ENCODE measurements at places on chromosomes 4 and X.
A peak's percentile ranks its signal among the peaks of the same experiment; 100 is the strongest.

- DNase-seq, result no peak
These were observed 13.5 kb upstream of the GK2 start for GRCh38 chr4:79421483-79421882.

GRCh38 chr4:141328560-141329173, 108.0 kb downstream of the ZNF330 start:
- DNase-seq, result no peak

DNA sequence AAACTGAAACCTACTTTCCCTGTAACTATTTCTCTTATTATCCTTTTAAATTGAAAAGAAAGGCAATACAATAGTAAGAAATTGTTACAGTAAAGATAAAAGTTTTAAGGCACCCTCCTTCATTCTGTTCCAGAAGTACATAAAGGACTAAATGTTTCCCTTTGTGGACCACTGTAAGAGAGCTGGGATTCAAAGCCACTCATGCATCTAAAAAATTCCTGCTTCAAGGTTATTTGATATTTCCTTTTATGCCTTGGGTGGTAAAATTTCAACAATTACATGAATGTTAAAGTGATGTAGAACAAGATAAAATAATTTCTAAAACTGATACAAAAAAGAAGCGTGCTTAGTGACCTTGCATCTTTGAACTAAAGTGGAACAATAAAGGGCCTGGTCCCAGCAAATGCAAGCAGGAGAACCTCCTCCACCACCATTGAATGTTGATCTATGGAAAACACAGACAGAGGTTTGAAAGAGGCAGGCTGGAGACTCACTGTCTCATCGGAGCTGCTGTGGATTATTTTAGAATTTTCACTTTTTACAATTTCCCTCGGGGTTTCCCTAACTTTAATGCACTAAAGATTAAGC, 42.3 kb upstream of the PRSS12 start:
- no peak for DNase-seq

- no peak for DNase-seq
These were observed 25.6 kb downstream of the ATP10D start for GRCh38 chr4:47510506-47511143.

GRCh38 chrX:135520022-135520552, 373 bp upstream of the INTS6L start:
- no peak for DNase-seq

DNA sequence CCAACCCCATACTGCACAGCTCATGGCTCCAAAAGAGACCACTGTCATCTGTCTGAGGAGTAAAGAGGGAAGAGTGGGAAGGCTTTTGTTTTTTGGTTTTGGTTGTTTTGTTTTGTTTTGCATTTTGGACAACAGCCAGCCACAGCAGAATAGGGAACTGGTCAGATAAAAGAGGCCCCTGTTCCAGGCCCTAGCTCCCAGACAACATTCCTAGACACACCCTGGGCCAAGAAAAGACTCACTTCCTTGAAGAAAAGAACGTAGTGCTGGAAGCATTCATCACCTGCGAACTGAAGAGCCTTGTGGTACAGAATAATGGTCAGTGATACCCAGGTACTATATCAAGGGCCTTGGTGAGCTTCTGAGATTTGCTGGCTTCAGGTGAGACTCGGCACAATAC, 619.4 kb upstream of the SPANXN1 start:
- DNase-seq, result no peak

GRCh38 chr4:166432842-166433241, 559.8 kb downstream of the TLL1 start:
- DNase-seq, result no peak

GRCh38 chrX:112851806-112852205, 11.2 kb upstream of the AMOT start:
- no peak for DNase-seq

GRCh38 chrX:12954981-12955380, 19.9 kb upstream of the TMSB4X start:
- DNase-seq, result no peak

GRCh38 chr4:127730142-127730913, at the start of gene SLC25A31:
Gene SLC25A31, plus strand, starts transcription at chr4:127730400. Its CDS starts 146 bp downstream, at chr4:127730546.
- DNase-seq, result no peak

GRCh38 chr4:54662901-54663585, 5.3 kb downstream of the KIT start:
- DNase-seq, result no peak

DNA sequence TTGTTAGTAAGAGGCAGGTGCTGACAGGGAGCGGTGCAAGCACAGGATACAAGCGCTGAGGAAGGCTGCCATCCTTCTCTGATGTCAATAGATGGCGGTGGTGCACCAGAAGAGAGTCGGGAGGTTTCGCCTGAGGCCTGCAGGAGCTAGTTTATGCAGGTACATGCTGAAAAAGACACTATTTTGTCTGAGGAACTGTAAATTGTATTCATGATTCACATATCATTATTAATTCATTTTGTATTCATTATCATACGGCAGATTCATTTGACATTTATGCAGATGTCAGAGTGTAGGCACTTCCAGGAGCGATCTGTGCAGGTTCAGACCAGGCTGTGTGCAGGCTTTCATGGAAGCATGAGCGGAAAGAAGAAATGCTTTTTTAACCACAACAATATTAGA, 824.0 kb downstream of the STIM2 start:
- DNase-seq, result peak; percentile 15

DNA sequence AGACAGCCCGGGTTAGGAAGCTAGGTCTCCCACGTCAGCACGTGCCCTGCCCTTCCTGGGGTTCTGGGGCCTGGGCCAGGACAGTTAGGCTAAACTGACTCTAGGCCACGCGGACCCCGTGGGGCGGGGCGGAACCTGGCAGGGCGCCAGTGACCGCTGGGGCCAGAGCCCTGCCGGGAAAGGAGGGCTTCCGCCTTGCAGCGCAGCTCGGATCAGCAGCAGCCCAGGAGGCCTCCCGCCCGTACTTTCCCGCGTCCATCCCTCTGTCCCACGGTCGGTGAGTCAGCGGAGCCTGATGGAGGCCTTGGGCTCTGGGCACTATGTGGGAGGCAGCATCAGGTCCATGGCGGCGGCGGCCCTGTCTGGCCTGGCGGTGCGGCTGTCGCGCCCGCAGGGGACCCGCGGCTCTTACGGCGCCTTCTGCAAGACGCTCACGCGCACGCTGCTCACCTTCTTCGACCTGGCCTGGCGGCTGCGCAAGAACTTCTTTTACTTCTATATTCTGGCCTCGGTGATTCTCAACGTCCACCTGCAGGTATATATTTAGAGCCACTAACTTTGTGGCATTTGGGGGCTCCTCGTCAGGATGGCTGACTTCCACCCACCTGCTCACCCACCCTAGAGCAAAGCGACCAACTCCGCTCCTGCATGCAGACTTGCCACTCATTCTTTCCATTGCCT, at the start of gene SMIM10:
Gene SMIM10 (plus strand): TSS at position 191 of the 681 bp plus-strand sequence. CDS start 105 bp downstream, at position 296.
- peak; percentile 78 for DNase-seq

DNA sequence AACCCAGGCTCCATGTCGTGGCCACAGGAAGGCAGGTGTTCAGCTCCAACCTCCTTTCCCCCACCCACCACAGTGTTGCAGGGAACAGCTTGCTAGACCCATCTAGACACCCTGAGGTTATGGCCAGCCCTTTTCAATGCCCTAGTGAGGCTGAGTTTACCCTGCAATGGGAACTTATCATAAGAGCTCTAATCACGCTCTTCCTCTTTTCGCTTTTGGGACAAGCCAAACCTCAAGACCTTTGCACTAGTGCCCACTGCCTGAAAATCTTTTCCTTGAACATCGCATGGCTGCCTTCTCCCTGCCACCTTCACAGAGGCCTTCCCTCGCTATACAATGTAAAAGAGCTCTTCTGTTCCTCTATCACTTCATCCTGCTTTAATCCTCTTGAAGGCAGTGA, 2.4 kb upstream of the FGFBP2 start:
- no peak for DNase-seq
